ENCODE measurements at places on chromosomes 1 and 21.

- no peak for DNase-seq
Measured at GRCh38 chr1:187034501-187034900, 205.8 kb downstream of the PLA2G4A start.

DNA sequence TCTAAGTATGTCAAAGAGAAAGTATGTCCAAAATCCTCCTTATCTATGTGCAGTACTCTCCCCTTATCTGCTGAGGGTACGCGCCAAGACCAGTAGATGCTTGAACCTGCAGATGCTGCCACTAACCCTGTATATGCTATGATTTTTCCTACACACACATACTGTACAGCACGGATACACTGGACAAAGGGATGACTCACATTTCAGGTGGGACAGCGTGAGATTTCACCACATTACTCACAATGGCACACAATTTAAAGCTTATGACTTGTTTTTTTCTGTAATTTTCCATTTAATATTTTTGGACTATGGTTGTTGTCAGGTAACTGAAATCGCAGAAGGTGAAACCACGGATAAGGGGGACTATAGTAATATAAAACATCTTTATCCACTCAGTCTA, 4.1 kb downstream of the ORC1 start:
- DNase-seq: no peak

DNA sequence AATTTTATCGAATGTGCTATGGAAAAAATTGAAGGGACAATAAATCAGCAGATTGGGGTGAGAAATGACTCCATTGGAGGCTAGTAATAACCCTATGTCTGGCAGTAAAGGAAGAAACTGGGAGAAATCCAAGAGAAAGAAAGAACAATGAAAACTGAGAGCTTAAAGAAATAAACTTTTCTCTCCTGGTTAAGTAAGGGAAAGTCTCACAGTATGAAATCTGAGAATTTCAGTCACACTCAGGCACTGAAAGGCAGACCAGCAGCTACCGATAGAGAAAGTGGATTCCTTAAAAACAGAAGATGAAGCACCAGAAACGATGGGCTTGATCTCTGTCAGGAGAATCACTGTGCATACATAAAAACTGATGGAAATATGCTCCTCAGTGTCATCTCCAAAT, 404.2 kb downstream of the PLPP3 start:
- DNase-seq: no peak

DNA sequence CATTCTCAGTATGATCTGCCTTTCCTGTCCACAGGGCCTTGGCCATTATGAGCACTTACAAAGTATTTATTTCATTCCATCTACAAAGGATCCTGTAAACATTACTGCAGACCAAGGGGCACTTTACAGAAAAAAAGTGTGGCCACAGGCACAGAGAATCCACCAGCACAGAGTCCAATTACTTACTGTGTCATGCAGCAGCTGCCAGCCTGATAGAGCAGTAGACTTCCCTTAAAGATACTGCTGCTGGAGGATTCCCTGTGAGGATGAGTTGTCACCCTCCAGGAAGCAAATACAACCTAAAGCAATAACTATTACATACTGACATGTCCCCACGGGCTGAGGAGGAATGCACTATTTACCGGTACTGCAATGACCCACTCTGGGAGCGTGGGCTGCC, 97.1 kb upstream of the COG2 start:
- no peak for DNase-seq

DNA sequence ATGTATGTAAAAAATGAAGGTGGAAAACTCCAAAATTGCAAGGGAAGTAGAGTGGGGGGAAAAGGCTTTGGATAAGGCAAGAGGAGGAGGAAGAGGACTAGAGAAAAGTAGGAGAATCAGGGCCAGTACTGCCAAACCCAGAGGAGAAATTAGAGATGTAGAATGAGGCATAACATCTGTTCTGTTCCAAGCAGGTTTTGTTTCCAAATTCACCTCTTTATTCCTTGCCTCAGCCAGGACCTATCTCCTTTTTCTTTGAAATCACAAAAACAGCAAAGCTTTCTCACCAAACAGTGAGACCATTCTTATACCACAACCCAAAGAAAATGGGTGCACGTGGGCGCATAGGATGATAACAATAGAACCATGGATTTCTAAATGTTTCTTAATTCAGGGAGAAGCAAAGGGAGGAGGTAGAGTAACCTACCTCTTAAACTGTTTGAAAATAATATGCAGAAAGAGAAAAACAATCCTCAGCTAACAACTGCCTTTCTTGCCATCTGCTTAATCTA, 383.3 kb upstream of the PKN2 start:
- no peak for DNase-seq

GRCh38 chr1:150875197-150876118, 941 bp downstream of the ARNT start:
- DNase-seq: no peak

DNA sequence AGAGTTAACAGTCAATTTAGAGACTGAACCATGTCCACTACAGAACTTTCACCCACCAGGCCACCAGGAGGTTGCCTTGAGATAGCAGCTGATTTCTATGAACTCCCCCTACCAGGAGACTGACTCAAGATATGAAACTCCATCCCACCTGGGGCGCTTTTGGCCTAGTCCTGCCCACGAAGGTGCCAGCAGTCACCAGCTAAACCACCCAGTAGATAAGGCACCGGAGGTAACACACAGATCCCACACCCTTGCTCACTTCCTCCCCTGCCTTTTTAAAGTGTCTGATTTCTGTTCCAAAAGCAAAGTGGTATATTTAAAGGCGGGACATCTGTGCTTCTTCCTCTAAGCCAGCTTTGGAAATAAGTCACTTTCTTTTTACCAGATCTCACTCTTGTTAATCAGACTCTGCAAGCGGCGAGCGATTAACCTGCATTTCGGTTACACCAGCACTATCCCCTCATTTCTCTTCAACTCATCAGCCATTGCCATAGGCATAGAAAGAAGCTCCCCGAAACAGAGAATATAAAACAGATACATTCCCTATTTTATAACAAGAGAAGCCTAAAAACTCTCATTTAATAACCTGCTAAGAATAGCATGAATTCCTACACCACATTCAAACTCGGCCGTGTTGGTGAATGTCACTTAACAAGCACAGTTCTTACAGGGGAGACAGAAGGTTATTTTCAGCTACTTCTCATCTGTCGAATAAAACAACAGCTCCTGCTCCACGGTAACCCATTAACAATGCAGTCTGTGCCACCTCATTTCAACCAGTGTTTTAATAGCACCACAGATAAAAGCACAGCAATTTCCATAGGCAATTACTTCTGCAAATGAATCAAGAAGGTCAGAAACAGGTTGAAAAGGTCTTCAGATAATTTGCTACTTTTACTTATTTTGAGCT, 318.1 kb downstream of the KCNH1 start:
- no peak for DNase-seq

GRCh38 chr1:155920717-155921116, 9.6 kb upstream of the RIT1 start:
- no peak for DNase-seq

DNA sequence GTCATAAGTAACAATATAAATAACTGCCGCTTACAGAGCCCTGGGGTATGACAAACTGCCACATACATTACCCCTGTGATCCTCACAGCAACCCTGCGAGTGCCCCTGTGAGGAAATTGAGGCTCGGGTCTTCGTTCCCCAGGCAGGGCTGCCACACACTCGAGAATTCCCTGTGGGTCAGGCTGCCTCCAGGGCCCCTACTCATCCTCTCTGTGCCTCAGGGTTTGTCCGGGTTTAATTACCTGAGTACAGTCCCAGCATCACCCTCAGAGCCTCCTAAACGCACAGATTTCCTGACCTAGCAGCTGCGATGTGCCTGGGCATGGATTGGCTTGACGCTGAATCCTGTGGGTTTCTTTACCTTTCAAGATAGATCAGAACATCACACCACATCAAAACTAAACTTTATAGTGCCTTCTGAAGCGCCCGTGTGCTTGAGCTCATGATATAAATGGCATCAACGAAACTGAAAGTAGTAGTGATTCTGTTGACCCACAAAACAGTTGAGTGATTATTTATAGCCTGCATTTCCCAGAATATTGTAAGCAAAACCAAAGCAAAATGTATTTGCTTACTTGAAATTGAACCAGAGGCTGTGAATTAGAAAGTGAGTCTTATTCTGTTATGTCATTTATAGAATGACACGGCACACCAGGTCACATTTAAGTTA, 14.0 kb downstream of the SLC37A1 start:
- peak; percentile 70 for DNase-seq

DNA sequence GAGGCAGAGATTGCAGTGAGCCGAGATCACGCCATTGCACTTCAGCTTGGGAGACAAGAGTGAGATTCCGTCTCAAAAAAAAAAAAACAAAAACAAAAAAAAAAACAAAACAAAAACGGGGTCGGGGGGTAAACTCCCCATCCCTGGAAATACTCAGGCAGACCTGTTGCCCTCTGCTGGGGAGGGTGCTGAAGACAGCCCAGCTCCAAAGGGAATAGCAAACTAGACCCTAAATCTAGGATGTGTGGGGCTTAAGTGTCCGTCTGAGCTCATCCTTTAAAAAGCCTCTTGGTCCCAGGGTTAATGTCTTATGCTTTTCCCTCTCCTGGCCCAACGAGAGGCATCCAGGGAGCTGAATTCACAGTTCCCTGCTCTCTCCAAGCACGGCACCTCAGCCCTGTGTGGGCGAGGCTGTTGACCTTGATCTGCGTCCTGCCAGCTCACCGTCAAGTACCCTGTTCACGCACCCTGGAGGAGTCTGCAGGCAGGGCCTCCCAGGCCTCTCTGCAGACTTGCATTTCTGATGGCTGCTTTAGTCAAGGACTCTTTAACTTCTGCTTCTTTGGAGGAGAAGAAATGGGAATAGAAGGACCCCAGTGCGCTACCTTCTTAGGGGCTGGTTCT, 22.3 kb downstream of the KCND3 start:
- no peak for DNase-seq
